HS-27A (cell line): ENCODE measurements at places on chromosomes 2 and 18.

DNA sequence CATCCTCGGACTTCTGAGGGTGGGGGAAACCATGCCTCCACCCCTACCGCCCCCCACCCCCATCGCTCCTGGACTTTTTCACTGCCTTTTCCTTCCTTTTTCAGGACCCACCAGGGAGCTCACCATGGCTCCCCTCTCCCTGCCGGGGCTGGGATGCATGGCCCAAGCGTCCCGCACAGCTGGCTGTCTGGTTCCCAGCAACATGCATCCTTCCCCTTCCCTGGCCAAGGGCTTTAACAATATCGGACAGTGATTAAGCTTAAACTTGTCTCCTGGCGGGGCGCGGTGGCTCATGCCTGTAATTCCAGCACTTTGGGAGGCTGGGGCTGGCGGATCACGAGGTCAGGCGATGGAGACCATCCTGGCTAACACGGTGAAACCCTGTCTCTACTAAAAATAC is 44.1 kb downstream of the MRO start:
- DNase-seq: no peak

GRCh38 chr18:63164396-63164795 is 155.2 kb downstream of the BCL2 start:
- DNase-seq: no peak

DNA sequence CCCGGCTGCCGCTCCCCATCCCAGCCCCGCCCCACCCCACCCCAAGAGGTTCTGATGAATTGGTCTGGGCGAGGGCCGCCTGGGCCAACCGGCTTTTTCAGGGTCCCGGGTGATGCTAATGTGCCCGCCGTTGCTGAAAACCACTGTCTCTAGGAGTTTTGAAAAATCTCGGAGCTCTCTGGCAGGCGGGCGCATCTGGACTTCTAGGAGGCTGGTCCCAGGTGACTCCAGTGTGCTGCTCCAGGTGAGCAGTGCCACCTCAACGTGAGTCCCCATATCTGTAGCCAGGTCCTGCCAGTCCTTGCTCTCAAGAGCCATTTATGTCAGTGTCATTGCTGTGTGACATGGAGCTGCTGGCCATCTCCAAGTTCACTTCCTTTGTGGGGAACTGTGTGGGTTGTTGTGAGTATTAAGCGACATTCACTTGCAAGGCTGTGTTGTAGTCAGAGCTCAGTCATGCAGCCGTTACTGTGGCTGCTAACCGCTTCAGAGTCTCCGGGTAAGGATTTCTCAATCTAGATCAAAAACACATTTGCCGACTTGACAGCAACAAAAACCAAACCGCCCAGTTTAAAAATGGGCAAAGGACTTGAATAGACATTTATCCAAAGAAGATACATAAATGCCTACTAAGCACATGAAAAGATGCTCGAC is at the start of gene RFX8:
TSS of gene RFX8 (minus strand) at position 382 of the 654 bp plus-strand sequence. CDS start 8,264 bp downstream, outside the sequence.
- no peak for DNase-seq

- DNase-seq: no peak
Observed at GRCh38 chr18:23353459-23353858, 99.6 kb upstream of the RIOK3 start.

DNA sequence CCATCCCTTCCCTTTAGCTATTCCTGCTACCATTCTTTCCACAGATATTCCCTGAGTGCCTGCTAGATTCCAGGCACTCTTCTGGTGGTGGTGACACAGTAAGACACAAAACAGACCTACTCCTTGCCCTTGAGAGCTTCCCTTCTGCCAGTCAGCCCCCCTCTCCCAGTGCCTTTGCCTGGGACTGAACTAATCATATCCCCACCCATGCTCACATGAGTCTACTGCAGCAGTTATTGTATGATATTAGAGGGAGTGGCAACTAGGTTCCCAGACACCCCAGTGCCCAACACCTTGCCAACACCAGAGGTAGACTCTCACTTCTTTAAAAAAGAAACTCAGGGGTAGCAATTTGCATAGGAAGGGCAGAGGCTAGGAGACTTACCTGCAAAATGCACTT is 7.2 kb upstream of the LBH start:
- DNase-seq: no peak

DNA sequence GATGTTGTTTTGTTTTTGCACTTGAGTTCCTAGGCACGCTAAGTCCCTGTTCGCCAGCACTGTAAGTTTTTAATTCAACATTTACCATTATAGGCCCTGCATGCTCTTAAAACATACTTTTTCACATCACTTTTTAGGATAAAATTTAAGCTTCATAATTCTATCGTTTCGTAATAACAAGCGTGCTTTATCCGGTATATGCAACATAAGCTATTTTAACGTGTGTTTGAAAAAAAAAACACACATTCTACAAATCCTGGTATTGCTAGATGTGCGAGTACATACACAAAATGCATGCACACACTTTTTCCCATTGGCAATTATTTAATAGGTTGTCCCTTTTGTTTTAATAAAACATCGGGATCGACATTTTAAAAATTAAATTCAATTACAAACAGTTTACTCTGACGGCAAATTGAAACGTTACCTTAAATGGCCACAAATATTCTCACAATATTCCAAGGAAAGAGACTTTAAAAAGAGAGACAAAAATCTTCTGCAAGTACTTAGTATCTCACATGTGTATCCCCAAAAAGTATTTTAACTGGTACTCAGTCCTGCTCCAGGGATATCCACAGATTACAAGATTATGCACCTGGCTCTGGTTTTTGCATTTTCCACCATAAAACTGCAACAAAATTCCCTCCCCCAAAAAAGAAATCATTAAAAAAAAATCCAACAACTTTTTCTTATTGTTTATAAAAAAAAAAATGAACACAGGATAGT is 1.0 kb upstream of the TCF4 start:
- no peak for DNase-seq

DNA sequence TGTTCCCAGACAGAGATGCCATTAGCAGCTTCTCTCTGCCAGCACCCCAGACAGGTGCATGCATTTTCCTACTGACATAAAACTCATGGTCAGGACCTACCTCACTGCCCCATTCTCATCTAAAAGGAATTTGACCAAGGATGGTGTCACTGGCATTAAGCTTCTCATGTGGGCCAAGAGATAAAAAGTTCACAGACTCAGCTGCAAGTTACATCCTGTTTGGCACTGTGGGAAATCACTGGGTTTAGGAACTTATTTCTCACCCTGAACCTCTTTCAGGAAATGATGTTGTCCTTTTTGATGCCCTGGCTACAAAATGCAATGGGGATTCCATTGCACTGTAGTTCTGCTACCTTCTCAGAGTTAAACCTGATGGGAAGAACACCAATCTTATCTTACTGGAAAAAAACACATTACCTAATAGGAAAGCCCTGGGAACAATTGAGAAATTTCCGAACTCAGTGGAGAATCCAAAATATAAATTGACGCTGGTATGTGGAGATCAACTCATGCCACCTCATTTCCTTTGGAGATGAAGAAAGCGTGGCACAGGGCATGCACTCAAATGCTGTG is 252.1 kb upstream of the COPS8 start:
- no peak for DNase-seq

DNA sequence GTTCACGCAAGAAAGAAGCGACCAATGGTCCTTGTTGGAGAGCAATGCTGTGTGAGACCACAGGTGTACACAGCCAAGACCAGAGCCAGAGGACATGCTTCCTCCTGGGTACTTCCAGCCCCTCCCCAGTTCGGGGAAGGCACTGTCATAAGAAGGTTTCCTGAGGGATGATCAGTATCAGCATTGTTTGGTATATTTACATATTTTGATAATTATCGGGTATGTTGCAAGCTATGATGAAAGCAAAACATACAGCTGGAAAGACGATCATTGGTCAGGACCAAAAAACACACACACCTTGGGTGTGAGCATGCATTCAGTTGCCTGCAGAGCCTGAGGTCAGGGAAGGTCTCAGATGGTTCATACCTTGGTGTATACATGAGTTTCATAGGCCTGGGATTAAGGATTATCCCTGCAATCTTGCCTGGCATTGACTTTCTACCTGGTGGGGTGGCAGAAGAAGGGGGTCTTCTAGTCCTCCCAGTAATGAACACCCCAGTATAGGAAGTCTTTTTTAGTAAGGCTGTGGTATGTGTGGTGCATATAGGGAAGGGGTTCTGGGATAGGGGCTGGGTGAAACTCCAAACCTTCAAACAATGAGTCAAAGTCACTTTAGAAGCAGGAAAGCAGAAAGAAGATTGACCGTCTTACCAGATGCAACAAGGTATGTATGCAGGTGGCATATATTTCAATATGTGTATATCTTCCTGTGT is 2.9 kb downstream of the SERPINB2 start:
- no peak for DNase-seq

GRCh38 chr2:2642906-2643890 is 312.1 kb upstream of the MYT1L start:
- no peak for DNase-seq

GRCh38 chr2:123434546-123435395 is 590.3 kb upstream of the CNTNAP5 start:
- DNase-seq: no peak

DNA sequence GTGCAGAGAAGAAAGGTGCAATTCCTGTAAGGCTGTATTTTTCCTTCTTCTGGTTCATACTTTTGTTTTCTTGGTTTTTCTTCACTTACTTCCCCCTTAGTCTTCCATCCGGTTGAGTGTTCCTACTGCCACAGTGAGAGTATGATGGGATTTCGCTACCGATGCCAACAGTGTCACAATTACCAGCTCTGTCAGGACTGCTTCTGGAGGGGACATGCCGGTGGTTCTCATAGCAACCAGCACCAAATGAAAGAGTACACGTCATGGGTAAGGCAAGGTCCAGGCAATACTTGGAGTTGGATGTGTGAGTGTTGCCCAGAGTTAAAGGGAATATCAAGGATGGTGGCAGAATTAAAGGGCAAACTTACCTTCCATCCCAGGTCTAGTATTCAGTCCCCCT is 108.0 kb downstream of the DTNA start:
- no peak for DNase-seq

DNA sequence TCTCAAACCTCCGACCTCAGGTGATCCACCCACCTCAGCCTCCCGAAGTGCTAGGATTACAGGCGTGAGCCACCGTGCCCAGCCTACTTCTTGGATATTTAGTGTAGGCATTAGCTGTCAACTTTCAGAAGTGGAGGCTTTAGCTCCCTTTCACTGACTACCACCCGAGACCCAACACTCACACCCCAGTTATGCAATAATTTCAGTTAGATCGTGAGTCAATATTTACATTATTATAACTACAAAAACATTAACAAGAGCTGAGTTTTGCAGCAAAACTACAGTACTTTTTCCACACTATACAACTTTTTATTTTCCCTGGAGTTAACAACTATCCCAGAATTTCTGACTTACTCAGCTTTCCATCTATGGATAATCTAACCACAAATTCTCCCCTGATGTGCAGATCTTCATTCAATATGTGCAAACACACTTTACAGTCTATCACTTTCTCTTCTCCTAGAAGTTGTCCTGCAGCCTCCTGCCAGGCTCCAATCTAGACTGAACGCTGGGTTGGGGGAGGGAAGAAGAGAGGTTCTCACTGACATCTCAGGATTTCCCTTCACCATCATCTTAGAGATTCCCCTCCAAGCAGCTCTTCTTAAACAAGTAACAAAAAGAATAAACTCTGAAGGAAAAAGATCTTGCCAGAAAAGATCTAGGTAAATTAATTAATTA is 10.1 kb downstream of the TBC1D8 start:
- DNase-seq: no peak

GRCh38 chr2:62741954-62742722 is 36.6 kb downstream of the EHBP1 start:
- DNase-seq: peak; percentile 30

DNA sequence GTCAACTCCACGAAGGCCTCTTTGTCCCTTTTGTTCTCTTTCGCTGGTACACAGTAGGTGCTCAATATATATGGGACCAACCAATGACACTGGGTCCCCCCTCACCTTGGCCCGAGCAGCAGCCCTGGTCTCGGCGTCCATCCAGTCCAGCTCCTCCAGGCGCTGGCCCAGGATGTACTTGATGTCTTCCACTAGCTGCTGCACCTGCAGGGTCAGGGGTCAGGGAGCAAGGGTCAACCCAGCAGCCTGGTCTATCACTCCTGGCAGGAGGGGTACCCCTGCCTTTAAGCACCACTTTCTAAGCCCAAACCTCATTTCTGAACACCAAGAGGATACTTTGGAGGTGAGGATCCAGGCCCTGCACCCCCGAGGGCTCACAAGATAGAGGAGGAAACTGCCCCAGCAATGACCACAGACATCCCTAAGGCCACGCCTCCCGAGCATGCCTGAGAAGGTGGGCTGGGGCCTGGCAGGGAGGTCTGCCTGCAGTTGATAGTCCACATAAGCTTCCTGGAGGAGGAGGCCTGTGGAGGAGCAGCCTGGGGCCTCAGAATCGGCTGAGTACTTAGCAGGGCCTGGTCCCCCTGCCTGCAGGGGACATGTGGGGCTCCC is 4.2 kb downstream of the ECEL1 start:
- no peak for DNase-seq

DNA sequence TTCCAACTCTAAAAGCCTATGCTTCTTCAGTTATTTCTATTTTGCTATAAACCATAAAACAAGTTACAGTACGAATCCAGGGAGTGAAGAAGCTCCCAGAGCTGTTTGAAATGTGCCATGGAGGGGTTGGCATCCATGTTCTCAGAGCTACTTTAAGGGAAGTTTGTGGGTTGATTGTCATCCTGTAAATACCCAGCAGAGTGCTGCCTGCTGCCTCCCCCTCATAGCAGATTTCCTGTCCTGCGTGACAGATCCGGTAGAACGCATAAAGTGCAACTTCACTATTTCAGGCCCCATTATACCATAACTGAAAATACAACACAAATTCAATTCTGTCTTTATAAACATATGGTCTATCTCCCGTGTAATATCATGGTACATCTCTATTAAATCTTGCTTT is 114.4 kb downstream of the CTNNA2 start:
- DNase-seq: no peak

DNA sequence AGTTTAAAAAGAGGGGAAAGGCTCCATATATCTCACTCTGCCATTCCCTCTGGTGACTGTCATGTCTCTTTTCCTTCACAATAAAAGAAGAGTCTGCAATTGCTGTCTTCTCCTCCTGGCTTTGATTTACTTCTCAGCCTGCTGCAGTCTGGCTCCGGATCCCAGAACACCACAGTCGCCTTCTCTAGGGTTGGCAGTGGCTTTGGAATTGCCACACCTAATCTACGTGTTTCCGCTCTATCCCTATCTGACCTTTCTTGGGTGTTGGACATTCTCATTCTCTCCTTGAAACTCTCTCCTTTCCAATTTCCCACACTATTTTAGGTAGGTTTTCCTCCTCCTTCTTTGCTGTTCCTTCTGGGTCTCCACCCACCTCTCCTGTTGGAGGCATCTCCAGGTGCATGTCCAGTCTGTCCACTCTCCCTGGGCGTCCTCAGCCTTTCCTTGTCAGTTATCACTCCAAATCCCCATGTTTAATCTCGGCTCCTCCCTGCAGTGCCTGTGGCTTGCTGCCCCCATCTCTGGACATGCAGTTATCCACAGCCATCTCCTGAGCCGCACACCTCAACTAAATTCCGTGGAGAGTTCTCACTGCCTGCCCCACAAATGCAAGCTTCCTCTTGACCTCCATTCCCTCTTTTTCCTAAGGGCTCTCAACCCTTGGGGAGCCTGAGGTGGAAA is 112.8 kb downstream of the KCTD1 start:
- DNase-seq: no peak

- DNase-seq: no peak
Observed at GRCh38 chr2:64646007-64646880, 7.5 kb downstream of the SERTAD2 start.

- no peak for DNase-seq
Observed at GRCh38 chr2:84187258-84187657, 271.8 kb downstream of the SUCLG1 start.
